CD4-positive, alpha-beta memory T cell (primary cell): ENCODE measurements at places on chromosomes 2 and 18.
A peak's percentile ranks its signal among the peaks of the same experiment; 100 is the strongest.

- DNase-seq: no peak
Measured at GRCh38 chr18:59606193-59607077, 90.8 kb downstream of the CCBE1 start.

GRCh38 chr2:164430166-164430783 is 191.0 kb downstream of the GRB14 start:
- no peak for DNase-seq

DNA sequence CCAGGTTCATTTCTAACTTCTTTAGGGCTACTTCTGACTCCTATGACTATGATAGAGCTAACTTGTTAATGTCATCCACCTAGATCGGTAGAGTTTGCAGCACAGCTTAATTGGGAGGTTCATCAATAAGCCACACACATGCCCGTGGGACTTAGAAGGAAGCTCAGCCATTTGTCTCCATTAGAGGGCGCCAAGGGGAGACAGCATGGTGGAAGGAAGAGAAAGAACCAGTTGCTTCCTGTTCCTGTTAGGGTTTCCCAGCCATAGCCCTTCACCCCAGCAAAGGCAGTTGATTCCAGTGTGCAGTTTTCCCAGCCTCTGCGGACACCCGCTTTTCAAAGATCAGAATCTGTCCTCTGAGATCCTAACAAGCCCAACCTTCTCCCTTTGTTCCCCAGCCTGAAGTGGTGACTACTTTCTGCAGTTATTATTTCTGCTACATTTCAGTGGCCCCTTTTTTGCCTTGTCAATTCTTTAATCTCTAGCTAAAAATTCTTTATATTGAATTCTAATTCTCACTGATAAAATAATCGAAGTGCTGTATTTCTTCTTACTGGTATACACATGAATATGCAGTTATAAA is 30.3 kb downstream of the MAIP1 start:
- peak; percentile 50 for DNase-seq

DNA sequence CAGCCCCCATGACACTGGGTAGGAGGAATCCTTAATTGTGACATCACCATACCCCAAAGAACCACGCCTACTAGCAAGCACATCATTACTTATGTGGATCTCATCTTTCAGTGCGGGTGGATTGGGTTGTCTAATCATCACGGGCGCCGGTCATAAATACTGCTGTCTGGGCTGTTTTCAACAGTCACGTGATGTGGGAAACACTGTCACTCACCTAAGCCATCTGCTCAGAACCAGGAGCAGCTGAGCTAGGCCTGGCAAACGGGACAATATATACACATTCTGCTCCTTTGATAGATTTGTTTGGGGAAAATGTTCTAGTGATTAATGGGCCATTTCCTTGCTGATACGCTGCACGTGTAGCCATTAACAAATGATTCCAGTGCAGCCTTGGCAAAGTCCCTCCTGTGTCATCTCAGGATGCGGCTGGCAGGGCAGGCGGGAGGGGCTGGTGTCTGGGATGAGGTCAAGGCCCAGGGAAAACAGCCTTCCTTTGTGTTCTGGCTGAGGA is 145.9 kb upstream of the COPS8 start:
- DNase-seq: no peak

DNA sequence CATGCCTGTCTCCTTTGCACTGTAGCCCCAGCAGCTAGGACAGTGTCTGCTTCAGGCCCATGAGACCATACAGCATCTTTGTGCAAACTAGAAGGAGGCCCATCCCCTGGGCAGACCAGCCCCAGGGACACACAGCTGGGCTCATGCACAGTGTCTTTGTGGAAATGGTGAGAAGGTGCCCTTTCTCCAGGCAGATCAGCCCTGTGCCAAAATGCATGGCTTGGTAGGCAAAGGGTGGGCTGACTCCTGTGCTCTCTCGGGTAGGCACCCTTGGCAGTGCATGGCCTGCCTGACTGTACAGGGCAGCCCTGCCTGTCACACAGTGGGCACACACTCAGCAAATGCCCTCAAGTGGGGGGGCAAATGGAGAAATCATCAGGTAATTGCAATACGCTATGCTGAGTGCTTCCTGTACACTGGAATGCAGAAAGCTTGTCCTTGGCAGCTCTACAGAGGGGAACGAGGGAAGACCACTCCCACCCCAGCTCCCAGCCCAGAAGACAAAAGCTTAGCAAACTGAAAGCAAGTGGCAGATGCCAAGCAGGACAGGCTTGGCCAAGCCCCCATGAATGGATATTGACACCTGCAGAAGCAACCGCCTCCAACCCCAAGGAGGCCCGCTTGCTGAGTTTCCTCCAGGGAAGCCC is 21.6 kb downstream of the TNS1 start:
- DNase-seq: no peak
